Colonic mucosa (tissue), 4 donors: ENCODE measurements at places on chromosomes 7 and 10.

GRCh38 chr7:5625938-5626337 is 155.5 kb downstream of the RNF216 start:
- no peak for DNase-seq

- no peak for DNase-seq
Observed at GRCh38 chr7:149586646-149587645, 89.3 kb upstream of the ZNF746 start.

DNA sequence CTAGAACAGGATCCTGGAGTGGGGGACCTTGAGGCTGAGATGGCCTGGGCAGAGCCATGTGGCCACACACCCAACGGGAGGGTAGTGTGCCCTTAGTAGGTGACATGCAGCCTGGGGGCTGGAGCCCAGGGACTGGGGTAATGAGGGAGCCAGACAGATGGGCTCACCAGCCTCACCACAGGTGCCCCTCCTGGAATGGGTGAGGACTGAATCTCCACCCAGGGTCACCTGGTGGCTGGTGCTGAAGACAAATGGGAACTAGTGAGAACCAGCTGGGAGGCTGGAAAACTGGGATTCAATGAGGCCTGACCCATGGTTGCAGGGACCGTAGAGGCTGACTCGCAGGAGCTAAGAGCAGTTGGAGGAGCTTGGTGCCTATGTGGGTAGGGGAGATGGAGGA is 6.1 kb downstream of the ZP3 start:
- DNase-seq: no peak

- no peak for DNase-seq
Observed at GRCh38 chr10:67771200-67771599, 66.8 kb downstream of the DNAJC12 start.

DNA sequence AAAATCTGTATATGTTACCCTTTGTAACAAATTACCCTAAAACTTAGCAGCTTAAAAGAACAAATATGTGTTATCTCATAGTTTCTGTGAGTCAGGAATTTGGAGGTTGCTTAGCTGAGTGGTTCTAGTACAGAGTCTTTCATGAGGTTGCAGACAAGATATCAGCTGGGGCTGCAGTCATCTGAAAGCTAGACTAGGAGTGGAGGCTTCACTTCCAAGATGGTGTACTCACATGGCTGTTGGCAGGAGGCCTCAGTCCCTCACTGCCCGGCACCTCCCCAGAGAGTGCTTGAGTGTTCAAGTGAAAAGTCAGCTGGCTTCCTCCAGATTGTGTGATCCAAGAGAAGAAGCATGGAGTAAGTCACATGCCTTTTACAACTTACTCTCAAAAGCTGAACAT is 16.9 kb upstream of the GGCT start:
- peak; percentile 34 for DNase-seq

GRCh38 chr7:18320971-18321567 is 174.5 kb upstream of the HDAC9 start:
- no peak for DNase-seq

- no peak for DNase-seq
Observed at GRCh38 chr10:16845248-16845647, 28.0 kb upstream of the RSU1 start.

DNA sequence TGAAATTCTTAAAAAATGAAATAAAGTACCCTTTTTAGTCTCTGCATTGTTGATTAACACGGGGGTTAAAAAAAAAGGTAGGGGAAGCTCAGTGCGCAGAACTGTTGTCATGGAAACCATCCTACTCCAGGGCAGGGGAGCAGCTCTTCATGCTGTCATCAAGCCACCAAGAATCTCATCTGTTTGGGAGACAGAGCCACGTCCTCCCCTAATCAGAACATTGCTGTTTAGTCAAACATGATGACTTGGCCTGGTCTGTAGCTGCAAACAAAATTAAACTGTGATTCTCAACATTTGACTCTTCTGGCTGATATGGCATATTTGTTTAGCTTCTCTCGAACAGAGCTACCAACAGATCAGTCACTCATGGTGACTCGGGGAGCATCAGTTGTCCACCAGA is 254.4 kb upstream of the KLF14 start:
- DNase-seq: no peak

GRCh38 chr7:87100326-87100725 is 40.9 kb upstream of the ELAPOR2 start:
- no peak for DNase-seq

- DNase-seq: peak; percentile 60
Observed at GRCh38 chr10:15744217-15744865, 24.6 kb upstream of the ITGA8 start.

GRCh38 chr10:73809061-73809818 is 2.2 kb downstream of the NDST2 start:
- DNase-seq: no peak

- DNase-seq: no peak
Observed at GRCh38 chr10:31041011-31041410, 9.3 kb upstream of the ZNF438 start.

GRCh38 chr7:27388561-27388960 is 146.0 kb downstream of the EVX1 start:
- DNase-seq: no peak

- DNase-seq: no peak
Observed at GRCh38 chr10:95567903-95568630, 6.9 kb upstream of the SORBS1 start.

DNA sequence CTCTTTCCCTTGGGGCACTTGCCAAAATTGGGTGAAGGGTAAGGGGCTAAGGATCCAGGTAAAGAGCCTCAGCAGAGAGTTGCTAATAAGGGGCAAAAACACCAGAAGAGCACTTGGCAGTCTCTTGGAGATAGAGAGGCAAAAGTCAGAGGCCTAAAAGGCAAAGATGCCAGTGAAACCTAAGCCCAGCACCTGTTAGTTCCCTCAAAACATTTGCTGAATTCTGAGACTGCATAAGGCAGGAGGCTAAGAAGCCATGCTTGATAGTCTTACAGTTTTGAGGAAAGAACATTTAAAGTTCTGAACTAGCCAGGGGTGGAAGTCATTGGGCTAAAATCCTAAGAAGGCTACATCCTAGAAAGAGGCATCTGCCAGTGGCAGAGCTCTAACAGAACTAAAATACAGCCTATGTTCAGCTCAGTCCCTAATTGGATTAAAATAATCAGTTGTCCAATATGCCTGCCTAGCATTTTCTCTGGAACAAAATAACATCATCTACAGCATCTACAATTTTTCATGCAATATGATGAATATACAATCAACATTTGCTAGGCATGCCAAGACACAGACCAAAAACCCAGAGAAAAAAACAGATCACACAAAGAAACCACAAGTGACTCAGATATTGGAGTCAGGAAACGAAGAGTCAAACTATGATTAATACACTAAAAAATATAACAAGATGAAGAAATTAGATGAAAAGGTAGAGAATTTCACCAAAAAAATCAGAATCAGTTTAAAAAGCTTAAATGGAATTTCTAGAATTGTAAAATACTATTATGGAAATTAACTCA is 7.7 kb downstream of the HTR7 start:
- DNase-seq: no peak

DNA sequence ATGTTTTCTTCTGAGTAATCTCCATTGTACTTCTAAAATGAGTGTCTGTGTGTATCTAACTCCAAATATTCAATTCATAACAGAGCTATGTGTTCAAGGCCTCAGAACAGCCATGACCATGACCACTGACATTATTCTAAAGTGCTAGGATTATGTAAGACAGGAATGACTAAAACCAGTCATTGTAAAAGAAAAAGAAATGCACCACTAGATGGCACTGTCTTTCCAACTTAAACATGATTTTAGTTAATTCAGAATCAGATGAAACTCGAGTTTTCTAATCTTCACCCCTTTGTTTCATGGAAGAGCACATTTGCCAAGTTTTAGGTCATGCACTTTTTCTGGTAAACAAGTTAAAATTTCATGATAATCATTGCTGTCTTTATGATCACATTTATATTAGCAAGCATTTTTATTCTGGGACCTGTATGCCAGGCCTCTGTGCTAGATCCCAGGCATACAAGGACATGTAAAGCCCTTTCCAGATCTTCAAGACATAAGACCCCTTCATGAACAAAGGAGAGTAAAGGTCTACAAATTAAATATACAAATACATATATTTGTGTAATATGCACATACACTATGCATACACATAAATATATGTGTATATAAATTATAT is 26.1 kb upstream of the RSU1 start:
- no peak for DNase-seq

GRCh38 chr10:130393342-130393741 is 257.2 kb downstream of the GLRX3 start:
- DNase-seq: no peak

DNA sequence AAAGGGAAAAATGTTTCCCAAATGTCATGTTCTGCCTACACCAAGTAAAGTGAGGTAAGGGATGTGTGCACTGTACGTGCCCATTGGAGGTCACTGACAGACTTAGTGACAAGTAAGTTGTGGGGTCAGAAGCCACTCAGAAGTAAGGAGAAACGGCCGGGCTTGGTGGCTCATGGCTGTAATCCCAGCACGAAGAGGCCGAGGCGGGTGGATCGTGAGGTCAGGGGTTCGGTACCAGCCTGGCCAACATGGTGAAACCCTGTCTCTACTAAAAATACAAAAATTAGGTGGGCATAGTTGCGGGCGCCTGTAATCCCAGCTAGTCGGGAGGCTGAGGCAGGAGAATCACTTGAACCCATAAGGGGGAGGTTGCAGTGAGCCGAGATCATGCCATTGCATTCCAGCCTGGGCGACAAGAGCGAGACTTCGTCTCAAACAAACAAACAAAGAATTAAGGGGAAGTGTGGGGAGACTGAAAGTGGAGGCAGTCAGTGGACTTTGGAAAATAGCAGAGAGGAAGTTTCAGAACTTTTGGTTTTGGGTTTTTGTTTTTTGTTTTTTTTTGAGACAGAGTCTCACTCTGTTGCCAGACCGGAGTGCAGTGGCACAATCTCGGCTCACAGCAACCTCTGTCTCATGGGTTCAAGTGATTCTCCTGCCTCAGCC is 114.8 kb downstream of the WDFY4 start:
- DNase-seq: no peak

GRCh38 chr10:76523246-76523645 is 1091.8 kb downstream of the LRMDA start:
- DNase-seq: no peak

- peak; percentile 51 for DNase-seq
Observed at GRCh38 chr10:132229834-132230556, 43.2 kb downstream of the DPYSL4 start.

DNA sequence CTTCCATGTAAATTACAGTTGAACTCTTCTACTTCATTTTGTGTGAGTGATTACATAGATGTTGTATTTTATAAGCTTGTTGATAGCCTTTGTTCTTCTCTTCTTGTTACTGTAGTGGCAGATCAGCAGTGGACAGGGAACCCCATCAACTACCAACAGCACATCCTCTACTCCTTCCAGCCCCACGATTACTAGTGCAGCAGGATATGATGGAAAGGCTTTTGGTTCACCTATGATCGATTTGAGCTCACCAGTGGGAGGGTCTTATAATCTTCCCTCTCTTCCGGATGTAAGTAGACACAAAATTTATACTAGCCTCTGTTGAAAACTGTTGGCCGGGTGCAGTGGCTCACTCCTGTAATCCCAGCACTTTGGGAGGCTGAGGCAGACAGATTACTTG is 110.7 kb downstream of the TRIM24 start:
- no peak for DNase-seq

DNA sequence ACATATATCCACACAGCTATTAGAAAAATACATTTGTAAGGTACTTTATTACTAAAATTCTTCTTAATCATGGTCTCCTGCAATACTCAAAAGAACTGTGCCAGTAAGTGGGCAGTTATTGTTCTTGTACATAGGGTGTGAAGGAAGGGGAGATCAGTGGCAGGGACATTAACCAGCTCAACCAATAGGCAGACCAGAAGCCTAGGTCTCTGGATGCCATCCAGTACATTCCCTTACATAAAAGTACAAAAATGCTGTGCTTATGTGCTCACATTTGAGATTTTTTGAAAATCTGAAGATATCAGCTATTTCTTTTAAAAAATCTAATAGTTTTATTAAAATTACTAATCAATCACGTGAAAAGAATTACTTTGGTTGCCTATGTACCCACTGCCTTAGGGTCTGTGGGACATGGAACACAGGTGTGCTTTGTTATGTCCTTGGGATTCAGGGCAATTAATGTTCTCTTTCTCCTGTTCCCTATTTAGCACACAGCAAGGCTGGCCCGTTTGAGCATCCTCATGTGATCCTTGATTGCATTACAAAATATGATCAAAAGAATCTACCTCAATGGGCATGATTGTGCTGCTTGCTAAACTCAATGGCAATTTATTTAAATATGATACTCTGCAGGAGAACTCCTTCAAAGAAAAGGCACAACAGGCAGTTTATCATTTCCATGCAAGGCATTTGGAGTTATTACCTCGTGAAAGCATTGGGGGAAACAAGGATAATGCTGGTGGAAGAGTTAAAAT is 22.7 kb downstream of the TWIST1 start:
- DNase-seq: no peak
